ENCODE measurements at places on chromosomes 7 and 10. TPM values are rescaled to one million over a fixed set of nuclear protein-coding genes. Genes with fewer than 3 reads are reported as not detected.

The MYOZ1 gene
- 0.12 TPM for total RNA-seq

The MUC12 gene
- total RNA-seq, result under 0.01 TPM

The NUP42 gene
- total RNA-seq, result 40.1 TPM

The CCL24 gene
- total RNA-seq, result not detected

The ZSCAN25 gene
- 22.6 TPM for total RNA-seq

The EXOC4 gene
- 121 TPM for total RNA-seq

The LRRN3 gene
- total RNA-seq, result 1.7 TPM

The GPR26 gene
- not detected for total RNA-seq

The TFR2 gene
- total RNA-seq, result 1.1 TPM

The RBM20 gene
- total RNA-seq, result 0.12 TPM

The CDHR1 gene
- total RNA-seq, result under 0.01 TPM

The CALY gene
- total RNA-seq, result not detected

The FFAR4 gene
- total RNA-seq, result not detected

The CALHM3 gene
- not detected for total RNA-seq

The ITGA8 gene
- 92.0 TPM for total RNA-seq

The EZH2 gene
- 5.7 TPM for total RNA-seq

The CPN1 gene
- total RNA-seq, result not detected

The ANKMY2 gene
- total RNA-seq, result 25.8 TPM

The AQP1 gene
- total RNA-seq, result 36.2 TPM

The FAM237B gene
- not detected for total RNA-seq

The CRYGN gene
- total RNA-seq, result 0.16 TPM

The PDZD8 gene
- 34.0 TPM for total RNA-seq

The NXPH1 gene
- total RNA-seq, result not detected

The ABCB1 gene
- total RNA-seq, result 0.12 TPM

The C10orf95 gene
- total RNA-seq, result not detected

The PRRT4 gene
- total RNA-seq, result 0.16 TPM

The C10orf90 gene
- not detected for total RNA-seq

The GNAT3 gene
- total RNA-seq, result not detected

The PPP1R9A gene
- total RNA-seq, result 1.6 TPM

The RARRES2 gene
- total RNA-seq, result not detected

The HHEX gene
- total RNA-seq, result 1.3 TPM

All from hair follicle dermal papilla cell (primary cell).